ENCODE measurements at places on chromosomes 6 and 20.

DNA sequence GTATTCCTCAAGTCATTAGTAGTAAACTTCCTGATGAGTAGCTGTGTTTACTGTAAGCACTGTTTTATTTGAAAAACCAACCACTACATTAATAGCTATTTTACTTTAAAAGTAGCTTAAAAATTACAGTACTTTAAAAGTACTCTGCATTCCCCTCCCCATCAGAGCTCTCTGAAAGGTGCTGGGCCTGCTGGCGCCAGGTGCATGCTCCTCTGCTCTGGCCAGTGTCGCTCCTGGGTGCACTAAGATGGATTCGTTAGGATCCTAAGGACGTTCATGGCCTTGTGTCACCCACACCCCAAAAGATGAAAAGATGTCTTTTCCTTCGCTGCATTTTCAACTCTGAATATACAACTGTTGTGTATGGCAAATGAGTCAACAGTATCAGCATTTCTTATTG is 43.9 kb upstream of the KIF25 start:
- DNase-seq = no peak

DNA sequence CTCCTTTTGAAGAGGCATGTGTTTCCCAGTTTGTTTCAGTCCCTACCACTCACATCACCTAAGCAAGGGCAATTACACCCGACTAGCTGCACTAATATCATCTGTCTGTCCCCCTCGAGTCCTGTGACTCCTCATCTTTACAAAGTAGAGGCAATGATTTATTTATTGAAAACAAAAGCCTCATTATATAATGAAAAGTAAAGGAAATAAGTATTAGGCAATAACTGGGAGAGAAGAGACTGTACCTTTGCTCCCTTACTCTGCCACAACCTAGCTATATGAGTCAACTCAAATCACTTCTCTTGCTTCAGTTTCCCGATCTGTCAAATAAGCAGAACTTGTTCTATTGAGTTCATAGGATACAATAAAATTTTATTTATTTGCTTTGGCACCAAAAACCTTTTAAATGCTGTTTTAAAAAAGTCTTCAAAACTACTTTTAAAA is 38.9 kb downstream of the CSNK2A1 start:
- no peak for DNase-seq

GRCh38 chr6:168418711-168419121 is 22.3 kb upstream of the SMOC2 start:
- no peak for DNase-seq

DNA sequence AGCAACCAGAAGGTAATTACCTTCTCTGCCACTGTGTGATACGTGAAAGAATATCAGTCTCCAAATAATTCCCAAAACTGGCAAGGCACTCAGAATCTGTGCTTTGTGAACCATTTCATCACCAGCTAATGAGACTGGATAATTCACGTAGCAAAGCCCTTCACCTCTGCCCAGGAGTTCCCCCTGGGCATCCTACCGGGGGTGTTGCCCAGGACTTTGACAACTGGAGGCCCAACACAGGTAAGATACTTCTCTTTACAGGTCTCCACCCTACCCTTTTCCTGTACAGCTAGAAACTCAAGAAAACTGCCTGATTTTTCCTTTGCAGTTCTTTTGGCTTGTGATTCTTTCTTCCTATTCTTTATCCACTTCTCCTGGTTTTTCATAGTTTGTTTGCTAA is 2.7 kb upstream of the CD24 start:
- no peak for DNase-seq

DNA sequence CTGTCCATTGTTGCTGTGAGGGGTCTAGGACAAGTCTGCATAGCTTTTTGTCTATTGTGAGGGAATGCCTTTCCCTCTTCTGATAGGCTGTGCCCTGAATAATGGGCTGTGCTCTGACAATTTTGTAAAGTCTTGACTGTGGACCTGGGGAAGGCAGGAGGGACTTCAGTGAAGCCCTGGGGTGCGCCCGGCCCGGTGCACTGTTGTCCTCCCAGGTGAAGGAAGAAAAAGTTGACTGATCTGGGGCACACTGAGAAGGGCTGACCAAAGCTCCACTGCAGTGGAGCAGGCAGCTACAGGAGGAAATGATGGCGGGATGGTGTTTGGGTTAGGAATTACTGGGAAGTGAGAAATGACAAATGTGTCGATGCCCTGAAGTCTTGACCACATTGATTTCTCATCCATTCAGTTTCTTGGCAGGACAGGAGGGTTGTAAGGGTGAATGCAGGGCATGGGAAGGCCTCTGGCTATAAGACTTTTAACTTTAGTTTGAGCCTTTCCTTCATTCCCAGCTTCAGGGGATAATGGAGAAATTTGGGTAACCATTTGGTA is 224.0 kb upstream of the CST7 start:
- DNase-seq = no peak

DNA sequence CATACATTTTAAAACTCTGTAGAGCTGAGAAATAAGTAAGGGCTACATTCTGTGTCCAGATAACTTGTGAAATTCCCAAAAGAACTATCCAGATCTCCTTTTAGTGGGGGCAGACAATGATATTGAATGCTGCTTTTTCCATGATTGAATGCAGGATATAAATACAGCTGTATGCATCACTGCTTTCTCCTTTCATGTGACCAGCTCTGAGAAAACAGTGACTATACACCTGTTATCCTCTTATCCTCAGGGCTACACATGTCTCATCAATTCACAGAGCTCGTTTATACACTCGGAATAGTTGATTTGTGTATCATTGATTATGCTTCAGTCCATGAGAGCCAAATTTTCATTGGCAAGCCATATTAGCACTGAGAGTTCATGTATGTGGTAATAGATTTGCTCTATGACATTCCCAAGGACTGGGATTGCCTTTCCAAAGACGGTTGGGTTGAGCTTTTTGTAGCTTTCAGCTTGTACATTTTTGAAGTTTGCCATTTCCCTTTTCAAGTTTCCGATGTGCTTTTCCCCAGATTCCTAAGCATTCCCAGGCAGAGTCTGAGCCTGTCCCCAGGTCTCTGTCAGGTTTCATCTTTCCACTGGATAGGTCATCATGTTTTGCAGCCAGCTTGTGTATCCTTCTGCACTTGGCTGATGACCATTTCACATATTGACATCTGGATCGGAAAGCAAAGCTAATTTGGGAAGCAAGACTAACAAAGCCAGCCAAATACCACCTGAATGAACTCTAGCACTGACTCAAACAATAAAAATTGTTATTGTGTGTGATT is 97.7 kb downstream of the RFX6 start:
- no peak for DNase-seq

DNA sequence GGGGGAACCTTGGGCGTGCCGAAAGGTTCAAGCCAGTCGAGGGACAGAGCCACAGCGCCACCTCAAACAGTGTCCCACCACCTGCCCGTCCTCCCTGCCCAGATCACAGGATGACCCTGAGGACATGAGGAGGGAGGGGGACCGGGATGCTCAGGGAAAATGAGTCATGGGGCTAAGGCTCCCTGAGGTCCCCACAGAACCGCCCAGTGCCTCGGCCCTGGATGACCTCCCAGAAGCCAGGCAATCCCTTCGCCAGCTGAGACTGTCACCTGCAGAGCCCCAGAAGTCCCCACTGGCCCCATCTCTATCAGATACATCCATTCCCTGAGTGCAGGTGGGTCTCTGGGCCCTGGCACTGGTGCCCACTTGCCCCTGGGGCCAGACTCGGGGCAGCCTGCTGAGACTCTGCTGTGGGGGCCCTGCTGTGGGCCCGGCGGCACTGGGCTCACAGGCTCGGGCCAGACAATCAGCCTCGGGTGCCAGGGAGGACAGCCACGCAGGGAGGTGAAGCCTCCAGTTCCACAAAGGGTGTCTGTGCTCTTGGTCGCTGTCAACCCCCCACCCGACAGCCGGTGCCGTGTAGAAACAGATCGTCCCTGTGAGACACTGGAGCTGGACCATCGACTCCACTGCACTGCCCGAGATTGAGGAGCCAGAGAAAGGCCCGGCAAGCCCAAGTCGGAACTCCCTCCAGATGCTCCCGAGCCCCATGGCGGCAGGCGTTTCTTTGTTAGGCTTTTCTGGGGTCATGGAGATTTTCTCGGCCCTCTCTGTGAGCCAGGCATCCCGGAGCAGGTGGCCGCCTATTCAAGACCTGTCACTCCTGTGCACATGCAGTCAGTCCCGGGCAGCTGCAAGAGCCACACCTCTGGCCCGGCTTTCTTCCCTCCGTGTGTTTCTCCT is 26.1 kb downstream of the PXDC1 start:
- DNase-seq = no peak

- no peak for DNase-seq
Observed at GRCh38 chr6:31538805-31539400, 2.9 kb downstream of the DDX39B start.

DNA sequence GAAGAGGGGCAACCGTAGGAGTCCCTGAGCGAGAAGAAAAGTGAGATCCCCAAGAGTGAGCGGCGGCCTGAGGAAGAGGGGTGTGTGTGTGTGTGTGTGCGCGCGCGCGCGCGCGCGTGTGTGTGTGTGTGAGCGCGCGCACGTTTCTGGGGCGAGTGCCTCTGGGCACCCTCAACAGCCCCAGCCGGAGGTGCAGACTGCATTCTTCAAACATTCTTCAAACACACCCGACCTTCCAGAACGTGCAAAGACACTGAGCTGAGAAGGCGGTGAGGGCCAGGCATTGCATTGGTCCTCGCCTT is 76.2 kb upstream of the FOXP4 start:
- no peak for DNase-seq

DNA sequence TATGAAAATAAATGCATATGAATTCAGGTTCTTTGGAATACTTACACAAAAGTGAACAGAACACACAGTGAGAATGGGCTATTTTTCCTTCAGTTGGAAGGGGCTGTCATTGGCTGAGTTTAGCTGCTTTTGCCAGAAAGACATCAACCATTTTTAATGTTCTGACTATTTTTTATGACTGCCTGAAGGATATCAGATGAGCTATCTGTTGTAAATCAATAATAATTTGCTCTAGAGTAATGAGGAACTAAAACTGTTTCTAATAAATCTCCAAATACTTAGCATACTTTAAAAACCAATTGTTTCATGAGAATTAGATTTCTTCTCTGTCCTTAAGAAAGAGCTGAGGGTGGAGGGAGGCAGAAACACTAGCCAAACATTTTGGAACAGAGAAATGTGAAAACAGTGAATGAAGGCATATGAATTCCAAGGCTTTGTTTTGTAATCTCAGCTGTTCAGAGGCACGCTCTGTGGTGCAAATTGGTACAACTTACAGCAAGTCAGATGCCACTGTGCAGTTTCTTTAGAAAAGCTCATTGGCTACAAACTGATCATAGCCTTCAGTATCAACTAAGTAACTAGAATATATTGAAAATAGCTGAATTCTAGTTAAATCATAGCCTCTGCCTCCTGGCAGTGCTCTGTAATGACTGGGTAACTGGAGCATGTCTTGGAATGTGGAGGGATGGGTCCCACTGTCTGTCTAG is 228.9 kb upstream of the JAG1 start:
- no peak for DNase-seq

DNA sequence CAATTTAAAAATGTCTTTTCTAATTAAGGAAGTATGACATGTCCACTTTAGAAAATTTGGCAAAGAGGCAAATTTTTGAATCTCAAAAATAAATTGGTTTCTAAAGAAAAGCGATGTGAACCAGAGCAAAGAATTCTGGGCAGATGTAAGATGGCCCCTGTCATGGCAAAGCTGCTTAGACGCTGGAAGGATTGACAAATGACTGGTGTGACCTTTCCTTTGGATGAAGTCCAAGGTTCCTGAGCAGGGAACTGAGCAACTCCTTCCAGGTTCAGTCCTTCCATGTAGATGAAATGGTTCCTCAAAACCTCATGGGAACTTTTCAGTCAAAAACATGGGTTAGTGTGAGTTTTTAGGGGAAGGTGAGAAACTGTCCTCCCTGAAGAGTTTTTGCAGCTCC is 25.1 kb downstream of the BRPF3 start:
- DNase-seq = no peak

- DNase-seq = no peak
Observed at GRCh38 chr6:129866256-129866655, 5.1 kb upstream of the TMEM244 start.

- no peak for DNase-seq
Observed at GRCh38 chr6:168196385-168196860, 117.4 kb upstream of the FRMD1 start.

DNA sequence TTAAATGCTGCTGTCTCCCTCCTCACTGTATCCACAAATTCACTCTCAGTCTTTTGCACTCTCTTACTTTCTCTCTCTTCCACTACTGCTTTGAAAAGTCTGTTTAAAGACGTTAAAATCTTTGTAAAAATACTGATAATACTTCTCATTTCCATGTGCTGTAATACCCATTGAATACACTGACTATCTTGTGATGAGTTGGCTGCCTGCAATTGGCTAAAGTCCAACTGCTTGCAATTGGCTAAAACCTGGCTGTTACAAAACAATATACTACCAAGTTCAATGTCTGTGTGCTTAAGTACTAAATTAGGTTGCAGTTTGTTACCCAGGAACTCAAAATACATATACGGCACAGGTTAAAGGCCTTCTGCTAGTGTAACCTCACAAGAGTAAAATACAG is 264.8 kb downstream of the THBS2 start:
- DNase-seq = no peak

DNA sequence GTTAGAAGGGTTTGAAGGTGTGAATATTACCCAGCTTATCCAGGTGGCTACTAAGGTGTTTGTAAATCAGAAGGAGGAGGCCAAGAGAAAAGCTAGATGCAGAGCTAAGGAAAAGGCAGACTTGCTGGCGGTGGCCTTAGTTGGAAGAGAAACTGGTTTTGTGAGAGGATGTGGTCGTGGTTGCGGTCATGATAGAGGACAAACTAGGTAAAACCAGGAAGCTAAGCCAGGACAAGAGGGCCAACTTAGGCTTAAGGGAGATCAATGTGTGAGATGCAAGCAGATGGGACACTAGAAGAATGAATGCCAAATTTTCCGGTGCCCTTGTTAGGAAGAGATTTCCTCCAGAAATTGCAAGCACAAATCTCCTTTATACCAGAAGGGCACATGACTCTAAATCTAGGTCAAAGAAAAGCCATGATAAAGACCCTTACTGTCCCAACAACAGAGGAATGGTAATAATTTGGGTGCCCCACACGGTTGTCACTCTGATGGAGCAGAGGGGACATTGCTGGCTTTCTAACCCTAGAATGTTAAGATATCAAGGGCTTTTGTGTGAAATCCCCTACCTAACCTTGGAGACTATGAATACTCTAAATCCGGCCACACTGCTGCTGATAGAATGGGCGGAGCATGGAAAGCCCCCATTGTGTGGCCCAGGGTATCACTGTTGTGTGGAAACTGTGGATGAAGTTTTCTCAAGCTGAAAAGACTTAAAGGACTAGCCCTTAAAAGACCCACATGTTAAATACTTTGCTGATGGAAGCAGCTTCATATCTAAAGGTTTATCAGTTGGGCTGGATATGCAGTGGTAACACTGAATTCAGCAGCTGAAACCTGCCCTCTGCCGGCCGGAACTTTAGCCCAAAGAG is 7.8 kb downstream of the IL22RA2 start:
- DNase-seq = no peak

GRCh38 chr6:15489261-15489962 is 173.4 kb downstream of the DTNBP1 start:
- no peak for DNase-seq

Measured in stimulated activated CD4-positive, alpha-beta T cell treated with anti-CD3 and anti-CD28 coated beads, TNF-alpha, amount 100 ng/mL, for 48 hours (primary cell).